ENCODE measurements at places on chromosomes 16 and 17.

DNA sequence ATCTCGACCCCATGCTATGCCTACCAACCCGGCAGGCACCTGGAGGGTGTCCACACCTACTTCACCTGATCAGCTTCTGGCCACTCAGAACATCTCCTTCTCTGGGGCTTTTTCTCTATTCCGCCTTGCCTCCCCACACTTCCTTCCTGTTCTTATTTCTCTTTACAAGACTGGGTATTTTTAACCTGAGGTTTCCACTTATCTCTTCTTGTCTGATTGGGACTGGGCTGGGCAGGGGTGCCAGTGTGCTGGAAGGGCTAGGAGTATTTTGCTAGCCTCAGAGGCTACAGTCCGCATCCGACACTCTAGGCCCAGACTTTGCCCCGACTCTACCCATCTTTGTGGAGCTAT lies 26.2 kb upstream of the ZNF652 start:
- DNase-seq: no peak

DNA sequence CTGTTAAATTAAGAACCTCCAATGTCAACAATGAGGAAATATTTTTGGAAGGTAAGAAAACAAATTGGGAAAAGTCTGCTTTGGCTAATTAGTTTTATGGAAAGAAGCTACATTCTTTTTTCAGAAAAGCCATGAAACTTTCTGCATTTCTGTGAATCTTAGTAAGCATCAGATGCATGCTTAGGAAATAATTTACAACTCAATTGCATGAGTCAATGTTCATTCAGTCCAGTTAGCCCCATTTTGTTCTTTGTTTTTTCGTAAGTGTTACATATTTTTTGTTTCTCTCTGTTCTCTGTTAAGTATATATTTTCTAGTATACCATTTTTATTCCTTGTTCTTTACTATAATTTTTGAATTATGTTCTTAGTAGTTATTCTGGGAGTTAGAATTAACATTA lies 195.2 kb upstream of the KIF2B start:
- DNase-seq: no peak

GRCh38 chr17:7437950-7438614 lies 1.2 kb upstream of the FGF11 start:
- no peak for DNase-seq

- DNase-seq: no peak
These were observed 704.3 kb downstream of the MAF start for GRCh38 chr16:78896280-78896679.

DNA sequence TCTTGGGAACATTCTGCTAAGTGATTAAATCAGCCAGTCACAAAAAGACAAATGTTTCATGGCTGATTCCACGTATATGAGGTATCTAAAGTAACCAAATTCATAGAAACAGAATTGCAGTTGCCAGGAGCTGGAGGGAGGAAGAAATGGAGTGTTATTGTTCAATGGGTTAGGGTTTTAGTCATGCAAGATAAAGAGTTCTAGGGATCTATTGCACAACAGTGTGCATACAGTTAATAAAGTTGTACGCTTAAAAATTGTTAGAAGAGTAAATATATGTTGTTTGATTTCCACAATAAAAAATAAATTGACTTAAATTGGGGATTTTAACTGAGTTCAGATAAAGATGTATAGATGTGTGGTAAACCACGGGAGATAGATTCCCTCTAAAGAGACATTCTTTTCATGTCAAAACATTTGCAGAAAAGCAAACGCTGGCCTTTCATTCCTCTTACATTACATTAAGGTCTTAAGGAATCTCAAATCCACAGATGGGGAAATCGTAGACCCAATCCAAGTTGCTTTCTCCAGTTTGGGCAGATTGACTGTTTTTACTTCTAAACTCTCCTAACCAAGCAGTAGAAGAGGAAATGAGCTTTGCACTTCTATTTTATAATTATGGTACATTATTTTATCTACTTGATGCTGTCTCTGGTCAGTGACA lies 4.6 kb downstream of the PRDM7 start:
- DNase-seq: no peak

DNA sequence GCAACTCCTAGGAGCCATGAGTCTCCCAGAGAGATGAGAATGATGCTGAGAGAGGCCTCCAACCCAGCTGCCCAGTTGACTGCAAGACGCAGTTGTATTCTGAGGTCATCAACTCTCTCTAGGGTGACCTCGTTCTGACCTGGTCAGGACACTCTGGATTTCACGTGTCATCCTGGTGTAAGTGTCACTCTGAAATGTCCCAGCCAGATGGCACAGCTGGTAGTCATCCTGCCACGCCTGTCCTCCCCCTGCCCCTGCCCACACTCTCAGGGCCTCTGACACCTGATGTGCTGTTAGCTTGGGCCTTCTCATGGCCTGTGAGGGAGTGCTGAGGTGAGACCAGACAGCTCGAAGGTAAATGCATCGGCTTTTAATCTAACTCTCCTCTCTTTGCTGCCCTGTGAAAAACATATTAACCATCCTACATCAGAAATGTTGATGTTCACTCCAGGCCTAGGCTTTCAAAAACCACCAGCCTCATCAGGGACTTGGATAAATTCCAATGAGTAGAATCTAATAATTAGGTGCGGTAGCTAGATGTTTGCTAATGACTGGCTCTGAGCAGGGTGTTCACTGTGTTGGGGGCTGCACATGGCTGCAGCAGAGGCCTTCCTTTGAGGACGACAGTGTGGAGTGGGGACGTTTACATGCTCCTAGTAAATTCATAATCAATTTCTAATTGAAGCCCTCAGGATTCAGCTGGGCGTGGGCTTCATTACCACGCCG lies 13.8 kb downstream of the MLYCD start:
- no peak for DNase-seq

GRCh38 chr17:76088868-76089576 lies 10.0 kb downstream of the ZACN start:
- DNase-seq: no peak

DNA sequence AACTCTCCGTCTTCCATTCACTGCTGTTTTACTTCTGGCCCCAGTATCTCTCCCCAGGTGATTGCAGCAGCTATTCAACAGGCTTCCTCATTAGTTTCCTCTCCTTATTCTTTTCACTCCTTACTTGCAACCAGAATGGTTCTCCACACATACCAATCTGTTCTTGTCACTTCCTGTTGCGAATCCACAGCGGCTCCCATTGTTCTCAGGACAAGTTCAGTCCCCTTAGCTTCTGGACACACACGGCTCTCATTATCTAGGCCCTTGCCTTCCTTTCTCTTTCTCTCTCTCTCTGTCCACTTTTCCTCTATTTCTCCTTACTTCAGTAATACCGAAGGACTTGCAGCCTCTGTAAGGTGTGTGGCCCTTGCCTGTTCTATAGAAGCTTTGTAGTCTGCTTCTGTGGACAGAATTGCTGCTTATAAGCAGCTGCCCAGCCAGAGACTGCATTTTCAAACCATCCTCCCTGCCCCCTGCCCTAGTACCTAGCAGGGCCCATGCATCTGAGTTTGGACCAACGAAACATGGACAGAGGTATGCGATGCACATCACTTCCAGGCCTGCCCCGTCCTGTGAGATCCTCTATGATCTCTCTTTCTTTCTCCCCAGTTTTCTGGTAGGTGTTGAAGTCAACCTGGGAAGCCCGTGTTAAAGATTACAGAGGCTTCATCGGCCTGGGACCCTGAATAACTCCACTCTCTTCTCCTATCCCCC lies 45.7 kb downstream of the VAT1L start:
- no peak for DNase-seq

Measured in GM19239 (cell line).